Stimulated activated CD8-positive, alpha-beta memory T cell treated with anti-CD3 and anti-CD28 coated beads, Interleukin-4, amount 100 ng/mL, for 1 hour (primary cell): ENCODE measurements at places on chromosomes 12 and 14.
A peak's percentile ranks its signal among the peaks of the same experiment; 100 is the strongest.

- no peak for DNase-seq
Observed at GRCh38 chr14:95946867-95947266, 70.2 kb downstream of the TUNAR start.

- no peak for DNase-seq
Observed at GRCh38 chr12:10016881-10017280, 6.5 kb downstream of the CLEC12B start.

GRCh38 chr14:75496755-75497154, 25.5 kb upstream of the BATF start:
- DNase-seq: no peak

DNA sequence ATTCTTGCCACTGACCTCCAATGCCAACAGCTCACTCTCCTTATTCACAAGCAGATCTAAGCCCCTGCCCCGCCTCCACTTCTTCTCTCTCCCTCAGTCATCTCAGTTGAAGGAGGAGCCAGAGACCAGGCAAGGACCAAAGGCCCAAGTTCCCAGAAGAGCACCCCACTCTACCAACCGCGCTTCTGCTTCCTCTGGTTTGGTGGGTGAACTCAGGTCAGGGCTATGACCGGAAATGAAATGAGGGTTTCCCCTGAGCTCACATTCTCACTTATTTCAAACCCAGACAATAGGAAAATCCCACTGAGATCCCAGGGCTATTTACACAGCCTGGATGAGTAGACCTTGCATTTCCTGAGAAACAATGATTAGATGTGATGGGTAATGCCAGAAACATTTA, 9.9 kb downstream of the DPF3 start:
- DNase-seq: no peak

GRCh38 chr12:47991106-47992061, 12.9 kb downstream of the COL2A1 start:
- no peak for DNase-seq

- DNase-seq: no peak
Observed at GRCh38 chr12:104748790-104749189, 209.3 kb downstream of the SLC41A2 start.

DNA sequence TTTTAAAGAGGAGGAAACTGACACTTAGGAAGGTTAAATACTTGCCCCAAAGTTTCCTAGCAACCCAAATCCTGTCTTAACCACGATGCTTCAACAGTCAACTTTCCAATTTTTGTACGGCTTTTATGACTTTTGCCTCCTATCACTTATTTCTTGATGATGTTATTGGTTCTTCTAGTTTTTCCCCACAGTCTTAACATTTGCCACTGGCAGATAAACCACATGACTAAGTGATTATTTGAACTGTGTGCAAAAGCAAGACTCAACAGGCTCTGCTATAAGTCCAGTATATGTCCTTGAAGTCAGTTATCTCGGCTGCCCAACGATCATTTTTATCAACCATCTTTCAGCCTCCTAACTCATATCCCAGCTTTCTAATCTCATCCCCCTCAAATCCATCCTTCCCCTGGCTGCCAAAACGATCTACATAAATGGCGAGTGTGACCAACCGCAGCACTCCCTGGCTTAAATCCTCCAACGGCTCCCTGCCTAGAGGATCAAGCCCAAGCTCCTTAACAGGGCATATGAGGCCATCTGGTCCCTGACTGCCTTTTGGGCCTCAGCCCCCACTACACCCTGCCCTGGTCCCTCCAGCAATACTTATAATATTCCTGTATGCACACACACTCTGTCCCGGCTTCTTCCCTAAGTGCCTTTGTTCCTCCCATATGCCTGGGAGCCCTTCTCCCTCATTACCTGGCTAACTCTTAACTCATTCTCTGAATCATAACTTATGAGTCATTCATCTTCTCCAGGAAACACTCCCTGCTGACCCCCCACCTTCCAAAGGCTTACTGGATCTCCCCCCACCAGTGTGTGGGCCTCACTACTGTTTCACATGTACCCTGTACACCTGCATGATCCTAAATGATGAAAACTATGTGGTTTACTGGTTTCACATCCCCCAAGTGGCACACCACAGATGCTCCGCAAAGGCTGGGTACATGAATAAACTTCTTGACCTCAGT, 8.8 kb downstream of the VPS37B start:
- DNase-seq: no peak

DNA sequence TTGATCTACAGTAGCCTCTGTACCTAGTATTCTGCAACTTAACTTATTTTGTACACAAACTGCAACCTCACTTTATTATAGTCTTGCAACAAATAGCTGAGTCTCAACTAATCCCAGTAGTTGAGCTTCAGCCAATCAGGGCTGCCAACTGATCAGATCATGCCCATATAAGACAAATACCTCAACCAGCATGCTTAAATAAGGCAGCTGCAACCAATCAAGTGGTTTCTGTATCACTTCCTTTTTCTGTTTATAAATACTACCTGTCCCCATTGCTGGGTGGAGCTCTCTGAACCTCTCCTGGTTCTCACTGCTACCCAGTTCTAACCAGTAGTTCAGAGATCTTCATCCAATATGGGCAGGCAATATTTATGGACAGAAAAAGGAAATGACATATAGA, 248.5 kb upstream of the FBXO33 start:
- no peak for DNase-seq

DNA sequence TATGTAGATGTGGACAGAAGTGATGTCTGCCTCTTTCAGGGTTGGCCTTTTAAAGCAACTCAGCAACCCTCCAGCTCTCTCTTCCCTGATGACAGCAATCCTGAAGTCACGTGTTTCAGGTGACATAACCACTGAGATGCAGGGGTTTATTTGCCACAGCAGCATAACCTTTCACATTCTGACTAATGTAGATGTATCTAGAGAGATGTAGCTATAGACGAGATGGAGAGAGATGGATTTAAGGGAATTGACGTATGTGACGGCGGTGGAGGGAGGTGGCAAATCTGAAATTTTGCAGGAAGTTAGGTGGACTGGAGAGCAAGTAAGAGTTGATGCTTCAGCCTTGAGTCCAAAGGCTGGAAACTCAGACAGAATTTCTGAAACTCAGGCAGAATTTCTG, 126.0 kb downstream of the ZFP36L1 start:
- DNase-seq: no peak

GRCh38 chr14:32450919-32451675, 122.0 kb downstream of the AKAP6 start:
- DNase-seq: no peak

DNA sequence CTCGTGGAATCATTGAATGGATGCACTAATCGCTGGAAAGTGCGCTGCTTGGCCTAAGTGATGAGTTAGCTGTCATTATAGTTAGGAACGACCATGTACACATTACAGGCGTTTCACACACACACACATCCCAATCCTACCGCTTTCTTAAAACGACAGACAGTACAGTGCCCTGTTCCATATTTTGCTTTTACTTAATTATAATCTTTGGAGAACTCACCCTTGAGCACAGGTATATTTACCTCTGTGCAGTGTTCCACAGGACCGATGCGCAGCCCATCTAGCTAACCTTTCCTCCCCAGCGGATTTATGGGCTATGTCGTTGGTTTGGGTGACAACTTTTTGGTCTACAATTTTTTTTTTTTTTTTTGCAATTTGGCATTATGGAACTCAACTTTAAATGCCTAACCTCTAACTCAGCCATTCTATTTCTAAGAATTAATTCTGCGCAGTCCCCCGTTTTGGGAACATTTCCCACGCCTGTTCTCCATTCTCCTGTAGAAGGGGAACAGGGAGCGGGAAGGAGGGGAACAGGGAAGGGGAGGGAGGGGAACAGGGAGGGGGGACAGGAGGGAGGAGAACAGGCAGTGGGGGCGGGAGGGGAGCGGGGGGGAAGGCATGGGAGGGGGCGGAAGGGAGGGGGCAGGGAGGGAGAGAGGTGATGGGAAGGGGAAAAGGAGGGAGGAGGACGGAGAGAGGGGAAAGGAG, 663 bp upstream of the ULK1 start:
- no peak for DNase-seq

DNA sequence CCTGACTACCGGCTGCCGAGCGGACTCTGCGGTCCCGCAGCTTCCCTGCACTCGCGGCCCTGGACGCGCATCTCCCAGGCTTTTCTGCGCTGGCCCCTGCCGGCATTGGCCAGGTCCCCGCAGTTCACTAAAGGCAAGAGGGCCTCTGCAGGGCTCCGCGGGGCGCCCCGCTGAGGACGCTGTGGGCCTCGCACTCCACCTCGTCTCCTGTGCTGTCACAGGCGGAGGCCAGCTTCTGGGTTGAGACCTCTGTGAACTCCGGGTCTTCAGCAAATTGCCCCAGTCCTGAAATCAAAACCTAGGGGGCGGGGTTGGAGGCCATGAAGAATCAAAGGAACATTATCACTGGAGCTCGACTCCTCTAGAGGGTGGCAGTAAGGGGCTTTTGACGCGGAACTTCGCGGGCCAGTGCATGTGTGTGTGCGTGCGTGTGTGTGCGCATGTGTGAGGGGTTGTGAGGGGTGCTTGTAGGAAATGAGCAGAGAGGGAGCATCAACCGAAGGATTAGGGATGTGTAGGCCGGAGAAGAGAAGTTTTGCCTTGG, 68.5 kb upstream of the CAPRIN2 start:
- DNase-seq: no peak

GRCh38 chr12:3122841-3123678, 45.9 kb downstream of the TSPAN9 start:
- no peak for DNase-seq

DNA sequence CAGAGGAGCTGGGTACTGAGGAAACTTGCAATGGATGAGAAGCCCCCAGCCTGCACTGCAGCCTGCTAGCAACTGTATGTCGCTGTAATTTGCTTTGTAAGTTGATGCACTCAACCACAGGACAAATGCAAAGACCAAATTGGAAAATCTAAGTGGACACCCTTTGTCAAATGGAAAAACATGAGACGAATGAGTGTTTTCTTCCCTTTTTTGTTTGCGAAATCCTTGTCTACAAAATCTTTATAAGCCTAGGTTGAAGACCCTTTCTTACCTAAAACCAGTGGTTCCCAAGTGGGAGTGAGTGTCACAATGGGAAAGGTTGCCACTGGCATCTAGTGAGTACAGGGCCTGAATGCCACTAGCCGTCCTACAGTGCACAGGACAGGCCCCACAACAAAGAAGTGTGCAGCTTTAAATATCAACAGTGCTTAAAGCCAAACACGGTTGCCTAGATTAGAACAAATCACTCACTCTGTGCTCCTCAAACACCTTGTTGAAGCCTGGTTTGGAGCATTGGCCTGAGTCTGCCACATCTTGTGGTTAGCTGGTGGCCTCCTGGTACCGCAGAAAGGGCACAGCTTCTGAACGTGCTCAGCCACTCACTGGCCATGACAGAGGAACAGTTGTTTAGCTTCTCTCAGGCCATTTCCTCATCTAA, 7.6 kb upstream of the VASH1 start:
- no peak for DNase-seq

- DNase-seq: no peak
Observed at GRCh38 chr12:92362785-92363184, 217.1 kb upstream of the BTG1 start.

DNA sequence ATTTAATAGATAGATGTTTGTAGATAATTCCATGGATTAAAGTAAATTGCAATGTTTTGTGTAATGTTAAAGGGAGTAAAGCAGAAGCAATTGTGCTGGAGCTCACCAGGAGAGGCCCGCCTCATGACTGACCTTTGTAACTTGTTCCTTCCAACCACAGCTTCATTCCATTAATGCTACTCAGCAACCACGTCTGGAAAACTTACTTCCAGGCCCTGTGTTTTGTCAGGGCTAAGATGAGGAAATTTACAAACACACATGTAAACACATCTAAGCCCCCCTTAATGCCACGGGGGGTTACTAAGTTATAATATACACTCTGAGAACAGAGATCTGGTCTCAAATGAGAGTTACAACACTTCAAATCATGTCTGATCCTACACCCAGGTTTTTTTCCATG, 12.4 kb downstream of the LUM start:
- no peak for DNase-seq

DNA sequence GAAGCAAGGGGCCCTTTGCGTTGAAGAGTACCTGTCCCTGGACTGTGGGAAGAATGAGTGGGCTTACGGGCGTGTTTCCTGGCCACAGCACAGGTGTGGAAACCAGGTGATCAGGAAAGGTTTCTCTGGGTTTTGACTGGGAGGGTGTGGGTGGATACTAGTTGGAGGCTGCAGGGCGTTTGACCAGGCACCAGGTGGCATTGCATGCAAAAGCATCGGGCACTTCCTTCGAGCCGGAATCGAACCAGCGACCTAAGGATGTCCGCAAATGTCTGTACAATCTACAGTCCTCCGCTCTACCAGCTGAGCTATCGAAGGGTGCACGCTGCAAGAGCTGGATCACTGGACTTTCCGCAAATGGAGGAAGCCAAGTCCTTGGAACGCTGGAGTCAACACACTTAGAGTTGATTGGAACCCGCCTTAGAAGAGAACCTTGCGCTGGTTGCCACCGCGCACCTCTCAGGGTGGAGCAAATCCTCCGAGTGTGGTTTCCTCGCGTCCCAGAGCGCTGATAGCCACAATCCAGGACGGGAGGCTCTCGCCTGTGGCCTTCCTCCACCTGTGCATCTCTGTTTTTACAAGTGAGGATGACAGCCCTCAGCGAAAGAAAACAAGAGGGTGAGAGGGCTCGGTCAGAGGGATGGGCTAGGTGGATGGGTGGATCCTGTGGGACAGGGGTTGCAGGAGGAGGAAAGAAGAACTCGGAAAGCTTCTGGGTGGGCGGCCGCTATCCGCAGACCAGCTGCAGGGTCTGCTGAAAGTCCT, 21.2 kb upstream of the RNASE4 start:
- DNase-seq: peak; percentile 47

DNA sequence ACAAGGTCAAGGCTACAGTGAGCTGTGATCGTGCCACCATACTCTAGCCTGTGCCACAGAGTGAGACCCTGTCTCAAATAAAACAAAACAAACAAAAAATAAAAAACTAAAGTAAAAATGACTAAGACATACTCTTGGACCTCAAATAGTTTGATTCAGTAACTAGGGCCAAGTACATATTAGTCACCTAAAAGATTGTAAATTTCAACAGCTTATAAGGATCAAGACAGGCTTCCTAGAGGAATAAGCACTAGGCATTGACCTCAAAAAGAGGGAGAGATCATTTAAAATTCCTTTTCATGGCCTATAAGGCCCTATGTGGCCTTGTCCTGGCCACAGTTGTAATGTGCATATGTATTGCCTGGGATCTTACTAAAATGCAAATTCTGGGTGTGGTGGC, 46.0 kb upstream of the CHST11 start:
- no peak for DNase-seq

DNA sequence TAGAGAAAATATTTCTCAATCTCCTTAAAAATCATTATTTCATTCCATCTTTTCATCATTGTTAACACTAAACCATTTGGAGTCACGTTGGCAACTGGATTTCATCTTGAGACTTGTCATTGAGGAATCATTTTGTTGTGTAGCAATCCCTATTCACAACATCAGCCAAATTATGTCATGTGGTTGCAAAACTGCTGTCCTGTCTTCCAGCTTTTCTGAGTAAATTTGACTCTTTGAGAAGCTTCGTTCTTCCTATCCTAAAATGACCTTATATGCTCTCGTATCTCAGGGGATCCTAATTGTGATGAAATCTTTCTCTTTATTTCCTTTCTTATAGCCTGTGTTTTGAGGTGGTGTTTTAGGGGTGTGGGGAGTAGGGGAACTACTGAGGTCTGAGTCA, 30.6 kb upstream of the KICS2 start:
- DNase-seq: no peak

- DNase-seq: no peak
Observed at GRCh38 chr14:55749946-55750345, 169.9 kb downstream of the KTN1 start.
